Smooth muscle cell of trachea (primary cell): ENCODE measurements at places on chromosomes 11 and 22. TPM values are rescaled to one million over a fixed set of nuclear protein-coding genes. Genes with fewer than 3 reads are reported as not detected.

SSTR3 gene
- 0.33 TPM in 1 of 2 replicates, not detected in the other for total RNA-seq

NXPE1 gene
- not detected in 2 replicates for total RNA-seq

KRTAP5-10 gene
- not detected in 2 replicates for total RNA-seq

FADS3 gene
- total RNA-seq: 41.2 and 173 TPM in 2 replicates

MRGPRX4 gene
- total RNA-seq: not detected in 2 replicates

MS4A13 gene
- total RNA-seq: not detected in 2 replicates

CEP126 gene
- 2.6 and 3.8 TPM in 2 replicates for total RNA-seq
